ENCODE measurements at places on chromosomes 2 and 18.

DNA sequence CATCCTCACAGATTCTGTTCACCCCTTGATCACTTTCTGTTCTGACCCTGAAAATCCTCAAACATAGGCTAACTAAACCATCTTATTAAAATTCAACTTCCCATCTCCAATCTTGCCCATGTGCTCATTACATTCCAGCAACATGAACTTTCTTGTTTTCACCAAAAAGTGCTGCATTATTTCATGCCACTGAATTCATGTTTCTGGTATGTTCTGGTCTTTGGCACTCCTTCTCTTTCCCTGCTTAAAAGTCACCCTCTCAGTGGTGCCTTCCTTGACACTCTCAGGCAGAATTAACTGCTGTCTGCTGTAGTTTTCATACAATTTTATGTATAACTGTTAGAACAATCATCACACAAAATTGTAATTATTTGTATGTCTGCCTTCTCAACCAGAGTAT is 247.7 kb upstream of the RBMS1 start:
- no peak for DNase-seq

DNA sequence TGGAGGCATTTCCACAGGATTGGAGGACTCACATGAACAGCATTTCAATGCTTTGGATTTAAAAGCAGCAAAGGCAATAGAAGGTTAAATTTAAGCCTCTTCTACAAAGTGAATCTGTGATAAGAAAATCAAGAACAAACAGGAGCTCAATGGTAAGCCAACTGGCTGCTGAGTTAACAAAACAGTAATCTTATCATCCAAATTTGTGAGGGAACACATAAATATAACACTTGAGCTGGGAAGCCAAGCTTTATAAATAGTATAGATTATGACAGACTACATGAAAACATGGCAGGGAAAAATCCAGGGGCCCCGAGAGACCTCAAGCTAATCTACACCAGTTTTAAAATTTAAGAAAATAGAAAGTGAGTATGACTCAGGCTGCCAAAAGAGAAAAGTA is 108.5 kb upstream of the PGAP1 start:
- DNase-seq = no peak

GRCh38 chr2:8216397-8216796 is 465.5 kb upstream of the ID2 start:
- DNase-seq = no peak

DNA sequence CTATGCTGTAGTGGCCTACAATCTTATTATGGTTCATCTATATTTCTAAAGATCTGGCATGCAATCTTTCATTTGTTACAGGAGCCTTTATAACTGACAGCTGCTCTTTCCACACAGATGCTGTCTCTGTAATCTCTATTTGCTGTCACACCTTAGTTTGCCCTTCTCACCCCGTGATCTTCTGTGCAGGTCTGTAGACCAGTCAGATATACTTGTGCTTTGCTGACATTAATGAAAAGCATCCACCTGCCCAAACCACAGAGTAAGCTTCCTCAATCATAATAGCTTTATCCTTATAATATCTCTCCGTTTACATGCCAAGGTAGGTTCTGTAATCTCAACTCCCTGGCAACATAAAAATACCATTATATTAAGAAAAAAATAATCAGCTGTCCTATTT is 122.4 kb downstream of the GRB14 start:
- DNase-seq = no peak

DNA sequence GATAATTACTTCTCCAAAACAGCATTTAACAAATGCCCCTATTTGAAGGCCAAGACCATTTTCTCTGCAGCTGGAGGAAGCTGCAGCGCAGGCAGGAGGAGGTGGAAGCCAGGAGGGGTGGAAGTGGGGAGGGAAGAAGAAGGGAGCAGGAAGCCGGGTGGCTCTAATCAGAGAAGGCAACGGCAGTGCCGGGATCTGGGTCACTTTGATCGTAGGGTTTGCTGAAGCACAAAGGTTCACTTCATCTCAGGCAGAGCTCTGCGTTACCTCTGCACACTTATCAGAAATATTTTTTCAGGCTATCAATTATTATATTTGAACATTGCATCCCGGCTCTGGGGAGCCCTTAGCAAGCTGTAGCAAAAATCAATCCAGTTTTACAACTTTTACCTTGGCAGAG is 315.8 kb upstream of the POU3F3 start:
- DNase-seq = no peak

DNA sequence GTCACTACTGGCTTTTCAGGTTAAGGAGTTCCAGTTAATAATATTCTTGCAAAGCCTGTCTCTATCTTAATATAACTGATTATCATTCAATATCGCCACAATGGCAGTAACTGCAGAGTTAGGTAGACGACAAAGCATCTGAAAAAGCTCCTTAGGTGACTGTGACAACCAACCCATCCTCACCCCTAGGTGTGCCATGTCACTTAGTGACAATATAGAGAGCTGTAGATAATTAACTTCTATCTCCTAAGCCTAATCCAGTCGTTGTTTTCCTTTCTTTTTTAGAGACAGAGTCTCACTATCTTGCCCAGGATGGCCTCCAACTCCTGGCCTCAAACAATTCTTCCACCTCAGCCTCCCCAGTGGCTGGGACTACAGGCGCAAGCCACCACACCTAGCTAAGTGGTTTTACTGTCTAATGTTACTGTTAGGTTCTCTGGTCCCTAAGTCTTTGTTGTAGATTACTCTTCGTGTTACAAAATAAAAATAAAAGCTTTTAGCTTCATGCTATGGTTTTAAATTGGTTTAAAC is 65.2 kb downstream of the SPIRE1 start:
- no peak for DNase-seq

GRCh38 chr18:78021196-78021595 is 771.5 kb downstream of the GALR1 start:
- no peak for DNase-seq

DNA sequence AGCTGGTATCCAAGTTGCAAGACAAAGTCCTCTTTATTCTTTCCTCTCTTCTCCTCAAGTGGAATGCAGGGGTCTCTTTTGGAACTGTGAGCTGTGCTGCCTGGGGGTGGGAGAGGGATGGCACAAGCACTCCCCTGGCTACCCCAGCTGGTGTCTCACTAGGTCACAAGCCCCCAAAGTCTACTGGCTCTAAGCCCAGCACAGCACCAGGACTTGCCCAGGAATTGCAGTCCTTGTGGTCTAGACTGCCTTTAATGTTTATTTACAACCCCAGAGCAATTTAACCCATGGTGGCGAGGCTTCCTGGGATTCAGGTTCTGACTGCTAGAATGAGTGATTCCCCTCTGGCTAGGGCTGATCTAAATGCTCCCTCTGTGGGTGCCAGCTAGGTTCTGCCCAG is 199.0 kb upstream of the STK17B start:
- no peak for DNase-seq

GRCh38 chr18:3283253-3283863 is 21.4 kb downstream of the MYL12B start:
- DNase-seq = no peak

GRCh38 chr18:74006143-74006542 is 141.5 kb downstream of the FBXO15 start:
- no peak for DNase-seq

DNA sequence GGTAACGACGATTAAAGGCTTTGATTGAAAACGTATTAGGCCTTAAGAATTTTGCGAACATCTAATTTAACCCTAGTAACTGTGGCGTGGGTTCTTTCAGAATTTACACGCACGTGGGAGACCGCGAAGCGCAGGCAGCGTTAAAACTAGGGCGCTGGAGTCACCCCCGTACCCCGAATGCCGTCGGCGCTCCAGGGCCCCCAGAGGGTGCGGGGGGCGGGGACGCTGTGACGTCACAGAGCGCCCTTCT is 673 bp upstream of the SMCHD1 start:
- peak; percentile 80 for DNase-seq

DNA sequence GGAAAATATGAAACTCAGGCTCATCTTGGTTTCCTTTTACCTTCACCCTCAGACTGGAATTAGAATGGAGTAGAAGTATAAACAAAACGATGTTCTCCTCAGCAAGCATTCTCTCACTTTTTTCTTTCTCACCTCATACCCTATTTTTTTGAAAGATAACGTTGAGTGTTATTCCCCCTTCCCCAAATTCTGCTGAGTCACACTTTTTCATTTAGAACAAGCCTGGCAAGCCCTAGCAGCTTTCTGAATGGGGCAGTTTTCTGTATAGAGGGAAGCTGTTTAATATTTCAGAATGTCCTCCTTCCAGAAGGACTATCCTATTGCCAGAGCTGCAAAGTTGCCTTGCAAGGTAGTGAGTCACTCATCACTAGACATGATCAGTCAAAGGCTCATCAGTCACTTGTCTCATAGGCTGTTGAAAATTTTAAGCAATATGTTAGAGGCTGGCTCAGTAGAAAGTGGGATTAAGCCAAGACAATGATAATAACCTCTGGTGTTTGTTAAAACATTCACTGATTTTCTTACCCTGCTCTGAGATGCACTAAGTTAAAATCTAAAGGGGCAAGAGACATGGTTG is 416.1 kb downstream of the RNF144A start:
- DNase-seq = no peak

DNA sequence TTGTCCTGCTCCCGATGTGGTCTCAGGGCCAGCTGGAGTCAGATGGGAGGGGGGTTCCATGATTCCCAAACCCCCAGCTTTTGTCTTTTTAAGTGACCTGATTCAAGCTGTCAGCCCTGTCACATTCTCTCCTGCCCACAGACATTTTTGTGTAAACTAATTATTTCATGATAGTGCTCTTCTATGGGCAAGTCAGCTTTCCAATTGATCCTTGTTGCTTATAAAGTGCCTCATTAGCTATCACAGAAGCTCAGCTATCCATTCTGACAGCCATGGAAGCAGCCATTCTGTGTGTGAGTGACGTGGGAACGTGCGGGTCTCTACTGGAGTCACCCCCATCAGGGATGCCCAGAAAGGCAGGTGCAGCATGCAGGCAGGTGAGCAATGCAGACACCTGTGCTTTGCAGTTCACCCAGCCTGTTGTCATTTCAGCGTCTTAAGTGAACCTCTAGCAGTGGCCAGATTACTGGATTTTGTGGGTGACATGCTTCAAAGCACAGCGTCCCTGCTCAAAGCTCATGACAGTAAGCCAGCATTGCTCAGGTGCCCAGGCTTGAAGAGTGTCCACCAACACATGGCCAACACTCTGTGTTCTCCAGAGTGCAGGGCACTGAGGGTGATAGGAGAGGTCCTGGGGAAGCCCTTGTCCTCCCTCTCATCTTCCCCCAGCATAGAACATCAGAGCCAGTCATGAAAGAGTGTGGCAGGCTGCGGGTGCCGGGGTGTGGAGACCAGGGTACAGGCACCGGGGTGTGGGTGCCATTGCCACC is 162.1 kb upstream of the SH3BP4 start:
- DNase-seq = no peak

DNA sequence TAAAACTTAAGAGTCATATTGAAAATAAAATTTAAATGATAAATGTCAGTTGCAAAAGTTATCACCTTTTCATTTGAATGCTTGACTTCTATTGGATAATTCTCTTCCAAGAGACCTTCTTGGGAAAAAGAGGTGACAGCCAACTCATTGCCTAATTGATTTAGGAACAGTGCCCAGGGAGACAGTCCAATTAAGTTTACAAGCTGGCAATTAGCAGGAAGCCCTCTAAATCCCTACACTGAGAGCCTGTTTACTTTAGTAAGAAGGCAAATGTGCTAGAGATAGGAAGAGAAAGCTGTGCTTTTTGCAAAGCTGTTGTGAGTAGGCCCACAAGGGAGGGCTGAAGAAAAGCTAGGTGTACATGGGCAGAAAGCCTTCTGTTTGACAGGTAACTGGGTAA is 189.1 kb downstream of the WDPCP start:
- DNase-seq = no peak

- DNase-seq = no peak
Observed at GRCh38 chr2:31606509-31606908, 25.8 kb upstream of the SRD5A2 start.

DNA sequence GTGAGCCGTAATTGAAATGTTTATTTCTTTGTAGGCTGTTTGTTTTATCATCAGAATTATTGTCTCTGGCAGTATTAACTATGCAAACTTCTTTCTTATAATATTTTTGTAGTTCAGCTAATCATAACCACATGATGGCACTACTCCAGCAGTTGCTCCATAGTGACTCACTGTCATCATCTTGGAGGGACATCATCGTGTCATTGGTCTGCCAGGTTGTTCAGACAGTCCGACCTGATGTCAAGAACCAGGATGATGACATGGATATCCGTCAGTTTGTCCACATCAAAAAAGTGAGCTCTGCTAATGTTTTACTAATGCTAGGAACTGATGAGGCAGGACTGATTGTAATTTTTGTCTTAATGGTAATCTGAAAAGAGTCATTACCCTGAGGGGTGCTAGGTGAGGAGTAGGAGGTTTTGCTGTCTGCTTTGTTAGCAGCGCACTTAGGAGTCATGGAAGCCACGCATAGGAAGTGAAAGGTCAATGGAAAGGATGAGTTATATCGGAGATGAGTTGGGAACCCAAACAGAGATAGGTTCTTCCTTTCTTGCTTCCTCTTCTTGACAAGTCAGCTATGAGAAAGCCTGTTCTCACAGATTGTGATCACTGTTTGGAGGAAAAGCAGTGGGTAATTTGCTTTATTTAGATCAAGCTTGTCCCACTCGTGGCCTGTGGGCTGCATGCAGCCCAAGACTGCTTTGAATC is 49.2 kb downstream of the PIKFYVE start:
- no peak for DNase-seq

DNA sequence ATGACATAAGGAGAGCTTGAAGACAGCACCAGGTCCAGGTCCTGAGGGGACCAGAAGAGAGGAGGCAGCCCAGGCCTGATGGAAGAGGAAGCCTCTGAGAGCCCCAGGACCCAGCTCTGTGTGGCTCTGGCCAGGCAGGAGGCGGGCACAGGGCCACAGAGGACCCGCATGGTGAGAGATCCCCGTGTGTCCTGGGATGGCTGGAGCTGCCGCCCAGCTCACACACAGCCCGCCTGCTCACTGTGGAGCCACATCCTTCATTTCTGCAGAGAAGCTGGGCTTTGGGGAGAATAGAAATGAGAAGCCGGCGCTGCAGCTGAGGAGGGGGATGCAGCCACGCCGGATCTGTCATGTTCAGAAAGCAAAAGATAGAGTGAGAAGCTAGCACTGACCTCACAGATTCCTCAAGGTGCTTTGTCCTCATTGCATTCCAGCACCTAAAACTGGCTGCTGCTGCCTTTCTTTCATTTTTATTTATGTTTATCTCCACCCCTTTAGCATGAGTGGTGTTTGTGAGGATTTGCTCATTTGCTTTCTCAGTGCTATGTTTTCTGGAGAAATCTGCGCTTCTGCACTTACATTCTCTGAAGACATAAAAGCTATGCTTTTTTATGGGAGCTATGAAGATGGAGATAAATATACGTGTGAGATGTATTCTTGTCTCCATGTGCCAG is 307.6 kb upstream of the MYT1L start:
- DNase-seq = no peak

DNA sequence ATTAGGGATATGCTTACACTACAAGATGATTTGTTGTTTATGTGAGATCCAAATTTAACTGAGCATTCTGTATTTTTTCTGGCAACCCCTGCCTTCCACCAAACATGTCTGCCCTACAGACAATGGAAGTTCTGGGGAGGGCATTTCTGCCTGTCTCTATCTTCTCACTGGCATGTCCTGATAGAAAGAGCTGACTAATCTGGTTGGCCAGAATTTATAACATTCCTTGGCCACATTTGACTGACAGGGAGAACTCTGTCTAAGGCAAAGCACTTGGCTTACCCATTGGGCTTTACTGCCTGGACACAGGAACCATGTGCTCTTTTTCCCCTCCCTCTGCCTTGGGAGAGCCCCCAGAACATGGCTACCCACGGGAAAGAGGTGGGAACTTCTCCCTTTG is 70.6 kb upstream of the TMEM178A start:
- no peak for DNase-seq

- DNase-seq = no peak
Observed at GRCh38 chr2:98538280-98539041, 69.9 kb downstream of the COA5 start.
